ENCODE measurements at places on chromosomes 6 and 20.

DNA sequence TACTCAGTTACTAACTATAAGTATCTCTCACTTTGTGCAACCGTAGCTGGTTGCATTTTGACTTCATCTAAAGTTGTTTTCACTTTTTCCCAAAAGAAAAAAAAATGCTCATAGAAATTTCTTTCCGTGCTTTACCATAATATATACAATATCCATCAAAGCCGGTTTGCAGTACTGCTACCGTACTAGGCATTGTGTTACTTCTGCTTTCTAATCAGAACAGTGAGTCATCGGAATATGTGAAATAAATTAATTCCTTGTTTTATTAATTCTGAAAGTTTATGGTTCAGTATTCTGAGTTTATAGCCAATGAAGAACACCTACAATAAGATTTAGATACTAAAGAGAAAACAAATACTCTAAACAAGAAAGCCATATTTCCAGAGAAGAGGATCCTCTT, 72.5 kb downstream of the TNFRSF21 start:
- no peak for DNase-seq

DNA sequence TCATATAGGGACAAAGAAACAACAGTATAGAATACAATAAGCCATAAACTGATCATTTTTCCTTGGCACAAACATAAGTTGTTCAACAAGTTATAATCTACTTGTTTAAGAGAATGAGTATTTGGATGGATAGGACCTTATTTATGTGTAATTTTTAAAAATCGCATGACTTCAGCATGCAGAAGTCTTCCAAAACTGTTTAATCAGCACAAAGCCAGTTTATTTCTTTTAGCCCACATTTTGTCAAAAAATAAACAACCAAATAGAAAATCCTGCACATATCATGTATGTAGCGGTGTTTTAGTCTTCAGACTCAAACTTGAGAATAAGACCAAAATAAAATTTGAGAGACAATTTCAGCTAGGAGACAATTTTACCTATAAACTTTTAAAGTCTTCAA, 304.7 kb downstream of the TRDN start:
- no peak for DNase-seq

DNA sequence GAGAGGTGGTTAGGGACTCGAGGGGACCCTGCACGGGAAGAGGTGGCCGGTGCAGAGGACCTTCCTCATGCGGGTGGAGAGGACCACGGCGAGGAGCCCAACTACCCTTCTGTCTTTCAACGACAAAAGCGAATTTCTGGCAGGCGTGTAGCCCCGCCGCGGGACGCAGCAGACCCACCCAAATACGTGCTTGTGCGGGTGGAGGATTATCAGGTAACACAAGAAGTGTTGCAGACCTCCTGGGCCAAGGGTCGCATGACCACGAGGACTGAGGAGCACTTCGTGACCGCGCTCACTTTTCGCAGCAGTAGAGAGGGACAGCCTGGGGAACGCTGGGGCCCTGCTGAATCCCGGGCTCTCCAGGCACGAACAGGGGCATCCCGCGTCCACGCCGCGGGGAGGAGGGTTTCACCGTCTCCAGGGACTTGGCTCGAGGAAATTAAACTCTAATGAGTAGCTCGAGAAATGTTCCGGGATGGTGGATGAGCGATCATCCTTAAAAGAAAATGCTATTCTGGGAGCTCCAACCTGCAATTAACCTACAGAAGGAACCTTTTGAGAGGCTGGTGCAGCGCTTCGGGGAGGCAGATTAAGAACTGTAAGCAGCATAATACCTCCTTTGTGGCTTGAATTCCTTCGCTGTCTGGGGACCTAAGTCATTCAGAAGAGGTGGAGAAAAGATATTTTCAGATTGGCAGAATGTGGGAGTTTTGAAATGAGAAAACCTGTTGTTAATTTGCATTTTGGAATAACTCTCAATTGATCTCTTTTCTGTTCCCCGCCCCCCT, 804 bp downstream of the C6orf141 start:
- DNase-seq: peak; percentile 83

- no peak for DNase-seq
Measured at GRCh38 chr20:20946122-20946759, 159.9 kb downstream of the LINC00237 start.

- DNase-seq: peak; percentile 6
Measured at GRCh38 chr20:60001108-60001507, 42.9 kb downstream of the CDH26 start.

DNA sequence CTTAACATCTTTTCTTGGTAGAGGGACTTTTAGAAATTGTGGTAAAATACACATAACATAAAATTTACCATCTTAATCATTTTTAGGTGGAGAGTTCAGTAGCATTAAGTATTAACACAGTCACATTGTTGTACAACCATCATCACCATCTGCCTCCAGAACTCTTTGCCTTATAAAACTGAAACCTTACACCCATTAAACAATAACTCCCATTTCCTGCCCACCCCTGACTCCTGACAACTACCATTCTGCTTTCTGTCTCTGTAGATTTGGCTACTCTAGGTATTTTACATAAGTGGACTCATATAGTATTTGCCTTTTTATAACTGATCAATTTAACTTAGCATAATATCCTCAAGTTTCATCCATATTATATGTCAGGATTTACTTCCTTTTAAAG, 88.7 kb downstream of the ZHX3 start:
- peak; percentile 61 for DNase-seq

DNA sequence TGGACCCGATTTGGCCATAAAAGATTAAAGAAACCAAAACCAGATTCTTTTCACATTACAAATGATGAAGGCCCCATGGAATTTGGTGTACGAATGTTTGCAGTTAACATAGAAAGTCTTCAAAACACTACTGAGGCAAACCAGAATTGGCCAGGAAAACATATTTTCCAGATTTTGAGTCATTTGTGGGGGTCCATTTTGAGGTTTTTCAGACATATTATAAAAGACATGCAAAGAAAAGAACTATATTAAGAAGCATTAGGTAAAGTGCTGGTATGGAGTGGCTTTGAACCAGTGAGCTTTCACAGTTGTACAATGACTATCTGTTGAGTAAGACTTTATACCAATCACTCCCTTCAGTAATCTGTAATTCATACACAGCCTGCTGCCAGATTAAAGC, 168.9 kb upstream of the COL21A1 start:
- no peak for DNase-seq

- no peak for DNase-seq
Measured at GRCh38 chr6:7185561-7185960, 77.8 kb downstream of the RREB1 start.

- peak; percentile 77 for DNase-seq
Measured at GRCh38 chr6:52416629-52417151, 3.5 kb upstream of the EFHC1 start.

- DNase-seq: no peak
Measured at GRCh38 chr20:12949429-12949980, 59.3 kb upstream of the SPTLC3 start.

DNA sequence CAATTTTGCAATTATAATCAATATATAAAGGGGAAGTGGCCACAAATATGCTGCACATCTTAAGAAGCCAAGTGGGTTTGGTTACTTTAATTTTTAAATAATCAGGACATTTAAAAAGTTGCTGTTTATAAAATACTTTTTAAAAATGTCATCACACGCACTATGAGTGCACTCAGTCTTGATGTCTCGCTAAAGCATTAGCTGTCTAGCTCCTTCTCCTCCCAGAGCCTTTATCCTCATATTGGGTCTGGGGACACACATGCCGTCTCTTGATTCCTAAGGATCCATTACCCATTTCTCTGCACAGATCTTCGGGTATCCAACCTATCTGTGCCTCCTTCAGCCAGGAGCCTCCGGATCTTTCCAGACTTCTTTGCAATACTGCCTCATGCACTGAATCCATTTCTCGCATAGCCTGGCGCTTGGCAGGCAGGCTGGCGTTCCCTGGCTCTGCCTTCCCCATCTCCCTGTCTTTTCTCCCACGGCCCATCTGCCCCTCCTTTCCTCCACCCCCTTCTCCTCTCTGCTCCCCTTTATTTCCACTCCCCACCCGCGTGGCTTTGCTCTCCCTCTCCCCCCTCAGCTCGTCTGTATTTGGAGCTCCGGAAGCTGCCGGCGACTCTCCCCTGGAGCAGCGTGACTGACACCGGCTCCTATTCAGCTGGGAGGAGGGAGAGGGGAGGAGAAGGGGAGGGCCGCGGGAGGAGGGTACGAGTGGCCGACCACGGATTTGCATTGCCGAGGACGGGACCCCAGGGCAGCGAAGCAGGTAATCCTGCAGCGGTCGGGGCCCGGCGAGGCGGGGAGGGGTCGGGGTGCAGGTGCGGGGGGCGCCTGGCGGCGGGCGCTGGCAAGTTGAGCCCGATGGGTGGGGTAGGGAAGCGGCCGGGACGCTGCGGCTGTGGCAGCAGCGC, at the start of gene CAP2:
Gene CAP2, plus strand, starts transcription at position 618 of the 914 bp plus-strand sequence. CDS start 27,961 bp downstream, outside the sequence.
- DNase-seq: peak; percentile 87

DNA sequence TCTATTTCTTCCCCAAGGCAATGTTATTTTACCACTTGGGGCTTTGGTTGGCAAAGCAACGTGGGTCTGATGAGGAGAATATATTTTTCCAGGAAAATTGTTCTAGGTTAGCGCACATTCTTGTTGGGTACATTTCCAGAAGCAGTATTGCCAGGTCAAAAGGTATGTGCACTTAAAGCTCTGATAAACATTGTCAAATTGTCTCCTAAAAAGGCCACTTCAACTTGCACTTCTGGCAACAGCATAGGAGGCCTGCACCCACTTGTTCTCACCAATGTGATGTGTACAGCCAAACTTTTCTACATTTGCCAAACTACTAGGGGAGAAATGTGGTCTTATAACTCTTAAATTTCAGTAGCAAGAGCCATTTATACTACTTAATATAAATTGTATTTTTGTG, 197.5 kb upstream of the COL21A1 start:
- DNase-seq: no peak

- peak; percentile 71 for DNase-seq
Measured at GRCh38 chr20:2751347-2751877, 49.0 kb downstream of the CPXM1 start.

- peak; percentile 6 for DNase-seq
Measured at GRCh38 chr20:55977690-55978459, 27.4 kb downstream of the CBLN4 start.

DNA sequence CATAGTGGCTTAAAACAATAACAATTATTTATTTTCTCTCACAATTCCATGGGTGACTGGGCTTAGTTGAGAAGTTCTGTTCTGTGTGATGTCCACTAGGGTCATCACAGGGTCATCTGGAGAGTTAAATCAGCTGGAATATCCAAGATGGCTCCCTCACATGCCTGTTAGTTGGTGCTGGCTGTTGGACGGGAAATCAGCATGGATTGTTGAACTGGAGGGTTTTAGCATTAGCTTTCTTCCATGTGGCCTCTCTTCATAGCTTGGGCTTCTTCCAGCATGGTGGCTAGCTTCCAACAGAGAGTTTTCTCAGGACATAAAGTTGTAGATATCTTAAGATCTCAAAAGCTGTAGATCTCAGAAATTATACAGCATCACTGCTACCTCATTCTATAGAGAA, 19.6 kb downstream of the MARCKS start:
- DNase-seq: no peak

DNA sequence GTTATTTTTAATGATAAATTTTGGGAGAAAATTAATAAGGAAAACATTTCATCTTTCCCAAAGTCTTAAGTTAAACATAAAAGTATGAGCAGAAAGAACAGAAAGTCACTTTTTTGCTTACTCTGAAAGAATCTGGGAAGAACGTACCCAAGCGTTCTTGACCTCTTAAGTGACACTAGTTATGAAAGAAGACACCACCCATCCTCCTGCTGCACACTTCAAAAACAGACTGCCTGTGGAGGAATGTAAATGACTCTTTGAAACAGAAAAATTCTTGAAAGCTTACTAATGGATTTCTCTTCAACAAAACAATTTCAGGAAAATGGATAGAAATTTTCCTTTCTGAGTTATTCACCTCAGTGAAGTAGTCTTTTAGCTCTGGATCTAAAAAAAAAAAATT, 227.7 kb downstream of the MEI4 start:
- DNase-seq: no peak

GRCh38 chr6:11097476-11097875, 3.8 kb downstream of the SMIM13 start:
- no peak for DNase-seq

DNA sequence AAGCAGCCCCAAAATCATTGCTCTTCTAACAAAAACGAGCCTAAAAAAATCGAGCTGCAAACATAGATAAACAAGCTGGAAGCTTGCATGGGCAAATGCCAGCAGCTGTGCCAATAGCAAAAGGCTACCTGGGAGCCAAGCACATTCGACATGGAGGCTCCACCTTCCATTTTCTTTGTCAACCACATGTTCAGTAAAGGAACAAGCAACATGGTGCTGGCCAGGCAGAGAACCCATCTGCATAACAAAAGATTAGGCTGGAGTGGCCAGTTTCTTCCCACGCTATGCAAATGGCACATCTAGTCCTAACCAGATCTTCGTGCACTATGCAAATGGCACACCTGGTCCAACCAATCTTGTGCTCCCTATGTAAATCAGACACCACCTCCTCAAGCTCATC, 110.5 kb downstream of the KIF16B start:
- DNase-seq: no peak

- DNase-seq: no peak
Measured at GRCh38 chr6:16496210-16496609, 257.8 kb downstream of the GMPR start.

- DNase-seq: no peak
Measured at GRCh38 chr6:168226902-168227318, 92.7 kb downstream of the DACT2 start.

GRCh38 chr6:134162932-134163331, 110.5 kb upstream of the SLC2A12 start:
- no peak for DNase-seq

- DNase-seq: peak; percentile 39
Measured at GRCh38 chr20:24966317-24967012, 17.4 kb downstream of the CST7 start.

DNA sequence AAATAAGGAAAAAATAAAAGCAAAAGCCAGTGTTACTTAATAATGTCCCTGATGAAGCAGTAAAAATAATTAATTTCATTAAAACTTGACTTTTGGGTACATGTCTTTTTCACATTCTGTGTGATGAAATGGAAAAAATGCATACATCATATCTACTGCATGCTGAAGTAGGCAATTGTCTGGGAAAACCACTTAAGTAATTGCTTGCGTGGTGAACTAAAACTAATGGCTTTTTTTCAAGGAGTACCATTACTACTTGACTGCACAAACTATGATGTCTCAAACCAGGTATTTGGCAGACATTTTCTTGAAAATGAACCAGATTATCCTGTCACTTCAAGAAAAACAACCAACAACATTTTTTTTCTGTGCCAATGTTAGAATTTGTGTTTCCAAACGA, 91.3 kb upstream of the AKIRIN2 start:
- DNase-seq: no peak

Measured in NCI-H69 (cell line).